ENCODE measurements at places on chromosomes 7 and 10. TPM values are rescaled to one million over a fixed set of nuclear protein-coding genes. Genes with fewer than 3 reads are reported as not detected.
A peak's percentile ranks its signal among the peaks of the same experiment; 100 is the strongest.

CRYGN gene
- total RNA-seq = not detected

PILRA gene
- 9.8 TPM for total RNA-seq

DNA sequence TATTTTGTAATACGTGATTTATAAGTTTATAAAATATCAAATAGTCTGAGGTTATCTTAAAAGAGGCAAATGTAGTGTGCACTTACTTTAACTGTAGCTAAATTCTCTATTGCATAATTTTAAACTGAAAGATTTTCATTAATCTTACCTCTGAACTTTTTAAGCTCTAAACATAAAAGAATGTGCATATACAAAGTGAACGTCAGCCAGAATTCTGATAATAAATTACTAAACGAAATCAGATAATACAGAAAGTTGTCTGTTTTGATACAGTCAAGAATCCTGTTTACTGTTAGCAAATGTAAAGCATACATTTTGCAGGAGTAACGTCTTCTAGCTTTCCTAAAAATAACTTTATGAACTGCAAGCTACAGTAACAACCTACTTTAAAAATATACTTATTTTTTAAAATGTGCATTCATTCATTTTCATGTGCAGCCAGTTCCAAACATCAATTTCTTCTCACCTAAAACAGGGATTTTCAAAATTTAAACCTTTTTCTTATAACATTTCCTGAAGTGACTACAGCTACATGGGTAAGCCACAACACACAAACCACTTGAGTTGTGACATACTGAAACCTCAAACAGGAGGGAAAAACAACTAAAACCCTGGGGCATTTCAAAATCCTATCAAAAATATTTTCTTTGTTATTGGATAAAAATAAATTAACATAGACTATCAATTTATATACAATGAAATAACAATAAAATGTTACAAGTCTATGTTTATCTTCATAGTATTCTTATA is 92.7 kb downstream of the RNLS start:
- no peak overlapping the region for H3K27ac ChIP-seq
- no peak for DNase-seq
- peaks cover 3% of the 10 kb centered on the region for H3K4me1 ChIP-seq
- no peak overlapping the region for H3K4me3 ChIP-seq
- H3K36me3 ChIP-seq = no peaks in the 10 kb centered on the region
- no peaks in the 10 kb centered on the region for H3K27me3 ChIP-seq

GRCh38 chr7:129489491-129489890 is 12.8 kb upstream of the SMKR1 start:
- no peak overlapping the region for H3K27ac ChIP-seq
- no peak overlapping the region for H3K4me3 ChIP-seq
- DNase-seq = no peak
- no peaks in the 10 kb centered on the region for H3K27me3 ChIP-seq
- H3K36me3 ChIP-seq = no peaks in the 10 kb centered on the region

GRCh38 chr10:111075577-111076185 is 1.1 kb upstream of the ADRA2A start:
- H3K36me3 ChIP-seq = no peaks in the 10 kb centered on the region
- peaks cover 33% of the 10 kb centered on the region for H3K4me1 ChIP-seq
- H3K27me3 ChIP-seq = no peaks in the 10 kb centered on the region
- DNase-seq = no peak

DNA sequence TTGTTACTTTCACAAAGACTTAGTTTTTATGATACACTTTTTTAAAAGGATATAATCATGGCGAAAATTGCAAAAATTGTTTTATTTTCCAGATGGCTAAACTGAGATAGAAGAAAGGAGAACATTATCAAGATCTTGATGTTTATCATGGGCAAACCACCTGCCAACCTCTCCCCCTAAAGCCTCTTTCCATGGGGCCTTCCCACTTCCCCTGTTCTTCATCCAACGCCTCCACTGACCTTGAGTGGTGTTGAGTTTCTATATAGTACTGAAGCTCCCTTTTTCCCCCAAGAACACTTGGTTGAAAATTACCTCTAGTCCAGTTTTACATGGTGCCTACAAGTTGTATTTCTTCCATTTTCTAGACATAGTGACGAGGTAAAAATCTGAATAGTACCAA is 5.0 kb downstream of the CREB3L2 start:
- H3K4me3 ChIP-seq = no peak overlapping the region
- DNase-seq = no peak
- H3K36me3 ChIP-seq = no peaks in the 10 kb centered on the region
- H3K27ac ChIP-seq = no peak overlapping the region

DNA sequence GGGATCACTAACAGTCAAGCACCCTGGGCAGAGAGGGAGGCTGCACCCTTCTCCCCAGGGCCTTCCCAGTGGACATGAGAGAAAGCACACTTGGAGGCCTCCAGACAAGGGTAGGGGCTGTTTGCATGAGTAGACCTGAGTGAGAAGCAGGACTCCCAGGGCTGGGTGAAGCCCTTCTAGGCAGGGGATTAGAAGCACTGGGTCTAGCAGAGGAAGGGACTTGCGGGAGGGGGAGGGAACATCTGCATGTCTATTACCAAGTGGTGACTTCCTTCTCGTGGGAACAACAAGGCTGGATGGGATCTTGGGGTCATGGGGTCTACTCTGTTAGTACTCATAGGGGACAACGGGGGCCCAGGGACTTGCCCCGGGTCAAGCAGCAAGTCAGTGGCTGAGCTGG is 67.8 kb downstream of the EMX2 start:
- H3K4me1 ChIP-seq = no peaks in the 10 kb centered on the region
- no peak for DNase-seq
- no peak overlapping the region for H3K4me3 ChIP-seq
- H3K36me3 ChIP-seq = no peaks in the 10 kb centered on the region

GRCh38 chr7:98459529-98459928 is 58.6 kb upstream of the BAIAP2L1 start:
- no peak overlapping the region for H3K4me3 ChIP-seq
- no peak overlapping the region for H3K27ac ChIP-seq
- no peaks in the 10 kb centered on the region for H3K27me3 ChIP-seq
- H3K36me3 ChIP-seq = no peaks in the 10 kb centered on the region
- no peaks in the 10 kb centered on the region for H3K4me1 ChIP-seq

DNA sequence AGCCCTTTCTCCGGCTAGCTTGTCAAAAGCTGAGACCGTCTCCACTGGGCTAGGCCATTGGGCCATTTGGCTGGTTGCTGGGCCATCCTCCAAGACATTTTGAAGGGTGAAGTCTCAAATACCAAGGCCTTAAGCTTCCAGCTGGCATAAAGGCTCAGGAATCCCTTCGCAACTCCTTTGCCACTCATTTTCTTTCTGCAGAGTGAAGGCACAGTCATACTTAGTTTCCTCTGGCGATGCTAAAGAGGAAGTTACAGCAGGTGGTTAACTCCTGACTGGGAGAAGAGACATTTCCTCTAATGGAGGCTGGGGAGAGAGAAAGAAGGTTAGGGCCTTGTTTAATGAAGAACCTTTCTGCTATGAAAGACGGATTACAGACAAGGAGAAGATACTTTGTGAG is 4.8 kb upstream of the REPIN1 start:
- peak; percentile 74 for DNase-seq
- peak overlapping the region; percentile 98 for H3K27ac ChIP-seq
- peaks cover 54% of the 10 kb centered on the region for H3K4me1 ChIP-seq
- H3K4me3 ChIP-seq = no peak overlapping the region
